Epithelial cell of prostate (primary cell): ENCODE measurements at places on chromosomes 7 and 10.
A peak's percentile ranks its signal among the peaks of the same experiment; 100 is the strongest.

- no peak for DNase-seq
Measured at GRCh38 chr7:77199013-77199966, at the start of gene FGL2. Gene FGL2, minus strand, starts transcription at chr7:77199819. Its CDS starts 26 bp downstream, at chr7:77199793.

- DNase-seq = peak; percentile 98
Measured at GRCh38 chr7:4744391-4745264, 30.8 kb upstream of the AP5Z1 start.

- no peak for DNase-seq
Measured at GRCh38 chr10:132437541-132437950, 40.5 kb downstream of the PWWP2B start.

- no peak for DNase-seq
Measured at GRCh38 chr7:36430186-36430585, 40.5 kb downstream of the ANLN start.

- no peak for DNase-seq
Measured at GRCh38 chr10:31698181-31698830, 230.3 kb downstream of the ARHGAP12 start.
